ENCODE measurements at places on chromosomes 2 and 18.

DNA sequence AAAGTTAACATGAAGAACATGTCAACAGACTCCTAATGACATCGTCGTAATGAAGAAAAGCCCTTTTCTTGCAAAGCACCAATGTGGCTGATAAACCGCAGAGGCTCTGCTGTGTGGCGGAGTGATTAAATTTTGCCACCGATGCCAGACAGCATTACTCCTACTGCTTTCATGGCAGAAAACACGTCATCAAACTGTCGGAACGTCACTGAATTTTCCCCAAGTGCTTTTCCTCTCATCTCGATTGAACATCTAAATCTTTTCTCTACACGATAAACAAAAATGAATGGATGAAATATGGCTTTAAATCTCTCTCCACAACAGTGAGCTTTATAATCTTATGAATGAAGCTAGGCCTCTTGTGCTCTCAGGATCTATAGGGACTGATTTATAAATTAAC lies 159.8 kb upstream of the REG3G start:
- no peak for DNase-seq

DNA sequence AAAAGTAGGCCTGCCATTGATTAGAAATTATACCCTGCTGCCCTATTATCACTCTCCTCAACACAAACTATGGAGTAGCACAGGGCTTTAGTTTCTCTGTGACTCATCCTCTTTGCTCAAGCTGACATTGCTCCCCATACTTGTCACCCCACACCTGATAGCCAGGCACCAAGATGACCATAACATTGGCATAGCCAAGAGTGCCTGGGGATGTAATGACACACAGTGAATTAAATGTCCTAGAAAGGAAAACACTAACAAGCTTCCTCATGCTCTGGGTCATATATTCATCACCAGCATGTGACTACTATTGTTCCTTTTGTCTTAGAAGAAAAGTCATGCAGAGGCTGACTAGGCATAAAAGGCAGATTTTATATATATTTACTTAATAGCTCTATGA lies 137.8 kb upstream of the RND3 start:
- no peak for DNase-seq

- DNase-seq, result no peak
Measured at GRCh38 chr18:75200605-75201280, 8.2 kb downstream of the PTGR3 start.

DNA sequence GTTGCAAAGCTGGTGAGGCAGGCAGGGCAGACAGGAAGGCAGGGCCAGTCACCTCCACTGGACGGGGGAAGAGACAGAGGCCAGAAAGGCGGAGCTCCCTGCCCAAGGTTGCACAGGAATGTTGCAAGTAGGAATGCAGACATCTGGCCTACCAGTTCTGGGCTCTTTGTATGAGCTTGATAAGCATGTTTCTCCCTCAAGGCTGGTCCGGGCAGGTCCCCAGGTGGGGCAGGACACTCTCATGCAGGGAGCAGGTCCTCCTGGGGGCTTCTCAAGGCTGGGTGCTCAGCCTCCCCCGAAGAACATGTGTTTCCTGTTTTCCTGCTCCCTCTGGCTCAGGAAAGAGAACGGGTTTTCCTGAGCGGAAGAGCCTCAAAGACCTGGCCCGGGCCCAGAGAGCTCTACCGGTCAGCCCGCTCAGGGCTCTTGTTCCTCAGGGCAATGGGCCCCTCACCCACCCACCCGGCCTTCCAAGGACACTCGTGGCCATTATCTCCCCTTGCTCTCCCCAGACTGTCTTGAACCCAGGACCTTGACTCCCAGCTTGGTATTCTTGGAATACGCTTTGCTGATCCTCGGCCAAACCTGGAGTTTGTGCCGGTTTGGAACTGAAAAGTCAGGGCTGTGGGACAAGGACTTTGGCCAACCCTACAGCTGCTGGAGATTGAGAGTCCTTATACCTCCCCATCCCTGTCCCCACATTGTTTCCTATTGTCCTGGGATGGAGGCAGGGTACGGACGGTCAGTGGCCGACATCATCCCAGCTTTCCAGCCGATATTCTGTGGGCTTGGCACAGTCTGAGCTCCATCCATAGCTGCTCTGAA lies 87.7 kb upstream of the HAAO start:
- DNase-seq, result no peak

GRCh38 chr2:168622559-168622958 lies 166.5 kb downstream of the CERS6 start:
- DNase-seq, result no peak

Data from right lung (tissue), 10 donors.